ENCODE measurements at places on chromosomes 12 and 14. TPM values are rescaled to one million over a fixed set of nuclear protein-coding genes. Genes with fewer than 3 reads are reported as not detected.

P3H3 gene
- total RNA-seq = 4.7 TPM

ARHGEF40 gene
- total RNA-seq = not detected

FLRT2 gene
- not detected for total RNA-seq

HSPB8 gene
- not detected for total RNA-seq

TAS2R50 gene
- total RNA-seq = 0.56 TPM

TMEM120B gene
- 17.1 TPM for total RNA-seq
